HTR-8/SVneo (cell line): ENCODE measurements at places on chromosomes 1 and 21.
A peak's percentile ranks its signal among the peaks of the same experiment; 100 is the strongest.

- peak; percentile 45 for DNase-seq
Measured at GRCh38 chr1:243267914-243268653, 12.2 kb downstream of the SDCCAG8 start.

GRCh38 chr1:61320575-61320974, 238.2 kb downstream of the NFIA start:
- DNase-seq = no peak

DNA sequence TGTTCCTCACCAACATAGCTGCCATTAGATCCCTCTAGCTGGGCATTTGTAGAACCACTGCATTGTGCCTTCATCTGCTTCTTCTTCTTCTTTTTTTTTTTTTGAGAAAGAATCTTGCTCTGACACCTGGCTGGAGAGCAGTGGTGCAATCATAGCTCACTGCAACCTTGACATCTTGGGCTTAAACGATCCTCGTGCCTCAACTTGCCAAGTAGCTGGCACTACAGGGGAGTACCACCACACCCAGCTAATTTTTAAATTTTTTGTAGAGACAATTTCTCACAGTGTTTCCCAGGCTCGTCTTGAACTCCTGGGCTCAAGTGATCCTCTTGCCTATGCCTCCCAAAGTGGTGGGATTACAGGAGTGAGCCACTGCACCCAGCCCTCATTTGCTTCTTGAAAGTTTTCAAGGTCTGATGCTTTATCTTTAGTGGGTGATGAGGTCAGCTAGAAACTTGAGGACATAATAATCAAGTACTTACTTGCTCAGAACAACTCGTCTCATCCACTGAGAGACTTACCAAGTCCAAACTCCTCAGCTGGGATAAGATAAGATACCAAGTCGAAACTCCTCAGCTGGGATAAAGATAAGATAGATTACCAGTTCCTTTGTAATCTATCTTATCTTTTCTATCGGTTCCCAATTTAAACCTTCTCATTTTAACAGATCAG, 71.5 kb downstream of the MACF1 start:
- DNase-seq = no peak

GRCh38 chr1:151720125-151720524, 1.2 kb upstream of the RIIAD1 start:
- DNase-seq = no peak

DNA sequence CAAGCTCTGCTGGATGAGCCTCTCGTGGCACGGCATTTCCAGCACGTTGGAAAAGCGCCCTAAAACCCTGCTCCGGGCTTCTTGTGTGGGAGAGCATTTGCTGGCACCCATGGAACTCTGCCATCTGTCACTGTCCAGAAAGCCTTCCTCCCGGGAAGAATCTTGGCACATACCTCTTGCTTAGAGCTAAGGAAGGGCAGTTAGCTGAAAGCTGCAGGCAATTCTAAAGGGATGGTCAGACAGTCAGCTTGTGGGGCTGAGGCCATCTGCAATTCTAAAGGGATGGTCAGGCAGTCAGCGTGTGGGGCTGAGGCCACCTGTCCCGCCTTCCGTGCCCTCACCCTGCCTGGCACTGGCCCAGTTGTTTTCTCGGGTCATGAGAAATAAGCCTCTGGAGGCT, 139.0 kb upstream of the TMEM51 start:
- no peak for DNase-seq

DNA sequence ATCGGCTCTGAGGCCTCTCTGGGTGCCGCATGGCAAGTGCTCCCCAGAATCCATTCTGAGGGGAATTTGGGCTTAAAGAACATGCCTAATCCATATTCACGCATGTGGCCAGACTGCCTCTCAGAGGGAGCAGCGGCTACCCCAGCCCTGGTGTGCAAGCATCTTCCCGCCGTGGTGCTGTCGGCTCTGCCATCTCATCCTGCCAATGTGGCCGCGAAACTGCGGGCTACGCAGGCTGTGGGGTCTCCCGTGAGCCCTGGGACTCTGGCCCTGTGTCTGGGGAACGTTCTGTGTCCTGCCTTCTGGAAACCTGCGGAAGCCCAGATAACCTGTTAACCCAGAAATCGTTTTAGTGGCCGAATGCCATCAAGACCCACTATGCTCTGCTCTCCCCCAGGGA, 60.7 kb downstream of the SLC19A1 start:
- no peak for DNase-seq

DNA sequence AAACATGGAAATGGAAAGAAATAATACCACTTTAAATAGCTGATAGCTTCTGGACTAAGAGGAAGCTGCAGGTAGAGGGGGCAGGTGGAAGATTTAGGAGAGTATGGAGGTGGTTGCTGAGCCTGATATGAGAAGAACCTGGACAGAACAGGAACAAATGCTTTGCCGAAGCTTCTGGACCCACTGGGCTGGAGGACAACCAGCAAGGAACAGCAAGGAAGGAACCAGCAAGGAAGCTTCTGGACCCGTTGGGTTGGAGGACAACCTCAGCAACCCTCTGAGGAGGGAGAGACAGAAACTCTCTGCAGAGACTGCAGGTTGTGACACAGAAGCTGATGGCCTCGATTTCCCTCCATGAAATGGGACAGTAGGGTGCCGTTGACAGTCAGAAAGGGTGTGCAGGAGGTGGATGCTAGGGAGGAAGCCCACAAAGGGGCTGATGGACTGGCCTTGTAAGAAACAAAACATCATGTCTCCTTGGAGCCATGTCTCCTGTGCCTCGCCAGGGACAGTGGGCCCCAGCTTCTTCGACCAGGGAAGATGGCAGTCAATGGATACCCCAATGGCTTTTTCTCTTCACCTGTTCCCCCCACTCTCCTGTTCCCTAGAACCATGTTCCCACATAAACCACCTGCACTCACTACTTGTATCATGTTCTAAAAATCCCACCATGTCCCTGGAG, 8.3 kb upstream of the WNT3A start:
- no peak for DNase-seq

GRCh38 chr1:119320100-119320499, 48.5 kb upstream of the HAO2 start:
- DNase-seq = no peak

DNA sequence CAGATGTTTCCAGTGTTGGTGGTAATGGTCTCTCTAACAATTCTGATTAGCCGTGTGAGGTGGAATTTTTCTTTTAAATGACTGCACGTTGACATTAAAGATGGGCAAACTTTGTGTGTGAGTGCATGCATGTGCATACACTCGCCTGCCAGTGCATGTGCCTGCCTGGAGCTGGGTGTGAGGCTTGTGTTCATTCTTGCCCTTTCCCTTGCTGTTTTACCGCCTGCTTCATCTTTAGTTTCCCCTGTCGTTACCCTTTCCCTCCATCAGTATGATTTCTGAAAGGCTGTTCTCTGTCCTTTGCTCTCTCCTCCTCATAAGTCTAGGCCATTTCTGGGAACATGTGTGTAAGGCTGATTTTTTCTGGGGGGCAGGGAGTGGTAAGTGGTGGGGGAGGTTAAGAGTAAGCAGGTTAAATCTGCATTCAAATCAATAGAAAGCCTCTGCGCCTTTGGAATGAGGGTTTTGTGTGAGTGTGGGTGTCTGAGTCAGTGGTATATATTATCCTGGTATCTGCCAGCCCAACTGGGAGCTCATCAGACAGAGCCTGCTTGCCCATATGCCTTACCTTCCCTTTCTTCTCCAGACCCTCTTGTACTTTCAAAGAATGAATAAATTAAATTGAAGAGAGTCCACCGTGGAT, 112.5 kb downstream of the PBX1 start:
- no peak for DNase-seq

DNA sequence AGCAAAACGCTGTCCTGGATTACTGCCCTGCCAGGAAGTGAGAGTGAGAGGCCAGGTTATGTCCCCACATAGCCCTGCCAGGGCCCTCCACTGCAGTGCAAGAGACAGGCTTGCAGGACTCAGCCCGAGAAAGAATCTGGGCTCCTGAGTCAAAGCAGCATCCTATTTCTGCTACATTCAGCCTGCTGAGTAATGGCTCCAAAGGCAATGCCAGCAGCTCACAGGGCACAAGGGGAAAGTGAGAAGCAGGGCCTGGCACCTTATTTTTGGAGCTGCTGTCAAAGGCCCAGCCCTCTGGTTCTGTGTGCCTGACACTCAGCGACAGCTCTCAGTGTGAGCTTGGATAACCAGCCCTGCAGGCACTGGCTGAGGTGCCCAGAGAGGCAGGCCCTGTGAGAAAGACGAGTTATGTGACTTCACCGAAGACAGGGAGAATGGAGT, 83.9 kb downstream of the DTL start:
- no peak for DNase-seq

DNA sequence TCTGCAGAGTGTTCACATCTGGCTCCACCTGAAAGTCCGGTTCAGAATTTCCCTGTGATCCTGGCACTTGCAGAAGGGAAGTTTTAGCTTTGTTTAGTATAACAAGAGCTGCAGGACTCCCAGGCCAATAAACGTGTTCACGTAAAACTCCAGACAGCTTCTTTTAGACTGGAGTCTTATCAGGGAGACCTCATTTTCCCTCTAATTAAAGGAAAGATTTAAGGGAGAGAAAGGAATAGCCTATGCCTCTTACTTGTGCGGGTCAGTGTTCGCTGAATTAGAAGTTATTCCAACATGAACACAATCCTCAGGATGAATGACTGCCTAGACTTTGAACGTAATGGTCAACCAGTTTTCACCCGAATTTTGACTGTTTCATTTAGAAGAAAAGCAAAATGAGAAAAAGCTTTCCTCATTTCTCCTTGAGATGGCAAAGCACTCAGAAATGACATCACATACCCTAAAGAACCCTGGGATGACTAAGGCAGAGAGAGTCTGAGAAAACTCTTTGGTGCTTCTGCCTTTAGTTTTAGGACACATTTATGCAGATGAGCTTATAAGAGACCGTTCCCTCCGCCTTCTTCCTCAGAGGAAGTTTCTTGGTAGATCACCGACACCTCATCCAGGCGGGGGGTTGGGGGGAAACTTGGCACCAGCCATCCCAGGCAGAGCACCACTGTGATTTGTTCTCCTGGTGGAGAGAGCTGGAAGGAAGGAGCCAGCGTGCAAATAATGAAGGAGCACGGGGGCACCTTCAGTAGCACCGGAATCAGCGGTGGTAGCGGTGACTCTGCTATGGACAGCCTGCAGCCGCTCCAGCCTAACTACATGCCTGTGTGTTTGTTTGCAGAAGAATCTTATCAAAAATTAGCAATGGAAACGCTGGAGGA, 202.1 kb upstream of the SGIP1 start:
- peak; percentile 34 for DNase-seq

DNA sequence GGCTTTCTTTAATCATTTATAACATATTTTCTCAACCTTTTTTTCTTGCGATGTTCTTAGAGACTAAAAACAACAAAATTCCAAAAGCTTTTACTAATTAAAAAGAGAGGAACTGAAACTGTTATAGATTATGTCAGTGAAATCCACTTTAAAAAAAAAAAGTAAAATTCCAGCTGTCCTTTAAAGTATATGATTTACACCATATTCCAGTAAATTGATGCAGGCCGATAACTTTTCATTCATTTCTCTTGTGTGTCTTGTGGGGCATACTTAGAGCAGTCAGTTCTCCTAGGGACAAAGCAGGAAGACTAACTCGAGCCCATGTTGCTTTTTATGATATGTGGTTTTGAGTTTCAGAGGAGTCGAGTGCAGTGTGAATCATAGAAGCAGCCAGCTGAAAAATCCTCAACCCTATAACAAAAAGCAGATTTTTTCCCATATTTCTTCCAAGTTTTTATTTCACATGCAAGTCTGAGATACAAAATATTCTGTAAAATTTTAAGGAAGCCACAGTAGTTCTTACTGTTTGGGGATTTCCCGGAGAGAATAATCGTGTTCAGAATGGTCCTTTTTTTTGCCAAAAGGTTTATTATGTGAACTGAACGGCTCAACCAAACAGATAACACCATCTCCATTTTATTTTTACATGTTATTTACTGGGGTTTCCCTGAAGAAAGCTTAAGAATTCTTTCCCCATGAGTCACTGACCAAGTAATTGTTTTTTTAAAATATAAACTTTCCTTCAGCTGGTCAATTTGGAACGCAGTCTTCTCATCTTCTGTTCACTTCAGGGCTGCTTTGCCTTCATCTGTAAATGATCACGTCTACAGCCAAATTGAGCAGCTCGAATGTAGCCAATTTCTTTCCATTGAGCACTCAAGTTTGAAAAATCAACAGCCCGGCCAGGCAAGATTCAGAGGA, 77.0 kb upstream of the C1orf105 start:
- peak; percentile 30 for DNase-seq

- no peak for DNase-seq
Measured at GRCh38 chr1:36156329-36157114, 562 bp downstream of the MAP7D1 start.

GRCh38 chr1:78052685-78053405, 7.1 kb downstream of the GIPC2 start:
- no peak for DNase-seq

- peak; percentile 48 for DNase-seq
Measured at GRCh38 chr21:35226328-35226727, 177.2 kb upstream of the RUNX1 start.

DNA sequence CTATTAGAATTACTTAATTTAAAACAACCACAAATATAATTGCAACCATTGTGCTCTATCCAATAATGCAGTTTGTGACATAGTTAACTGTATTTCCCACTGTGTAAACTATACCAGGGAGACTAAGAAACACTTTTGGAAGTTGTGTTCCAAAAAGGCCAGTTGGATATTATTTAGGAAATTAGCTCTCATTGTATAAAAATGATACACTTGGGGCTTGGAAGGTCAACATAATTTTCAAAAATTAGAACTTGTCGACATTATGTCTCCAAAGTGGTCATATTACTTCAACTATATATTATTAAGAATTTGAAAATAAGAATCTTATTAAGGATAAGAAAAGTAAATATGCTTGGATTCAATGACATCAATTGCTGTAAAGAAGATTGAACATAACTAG, 876.6 kb downstream of the MRPL39 start:
- no peak for DNase-seq

- DNase-seq = no peak
Measured at GRCh38 chr21:45436351-45437065, 31.5 kb downstream of the COL18A1 start.

GRCh38 chr1:28259934-28260802, 850 bp downstream of the SESN2 start:
- DNase-seq = peak; percentile 61

GRCh38 chr1:117757668-117758067, 151.8 kb downstream of the TENT5C start:
- DNase-seq = no peak

DNA sequence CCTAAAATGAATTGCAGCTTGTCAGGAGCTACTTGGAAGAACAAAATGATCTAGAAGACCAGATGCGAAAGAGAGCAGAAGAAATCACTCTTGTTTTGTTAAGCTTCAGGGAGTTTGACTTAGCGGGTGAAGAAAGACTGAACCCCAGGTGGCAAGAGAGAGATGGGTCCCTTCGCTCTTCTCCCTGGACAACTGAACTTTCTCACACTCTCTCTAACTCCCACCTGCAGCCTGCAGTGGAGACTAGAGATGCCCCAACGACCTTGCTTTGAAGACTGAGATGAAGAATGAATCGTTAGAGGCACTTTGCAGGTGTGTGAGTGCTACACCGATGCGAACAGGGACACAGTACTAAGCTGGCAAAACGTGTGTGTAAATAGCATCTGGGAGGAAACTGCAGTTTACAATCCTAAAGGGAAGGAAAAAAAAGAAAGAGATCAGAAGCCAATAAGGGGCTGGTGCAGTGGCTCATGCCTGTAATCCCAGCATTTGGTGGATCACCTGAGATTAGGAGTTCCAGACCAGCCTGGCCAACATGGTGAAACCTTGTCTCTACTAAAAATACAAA, 64.5 kb upstream of the LYST start:
- no peak for DNase-seq

GRCh38 chr1:219298571-219299148, 125.0 kb downstream of the LYPLAL1 start:
- DNase-seq = peak; percentile 17
